ENCODE measurements at places on chromosomes 4 and X.

GRCh38 chr4:18934197-18934596 lies 912.6 kb upstream of the LCORL start:
- DNase-seq: no peak

GRCh38 chr4:36388710-36389109 lies 107.3 kb downstream of the DTHD1 start:
- no peak for DNase-seq

DNA sequence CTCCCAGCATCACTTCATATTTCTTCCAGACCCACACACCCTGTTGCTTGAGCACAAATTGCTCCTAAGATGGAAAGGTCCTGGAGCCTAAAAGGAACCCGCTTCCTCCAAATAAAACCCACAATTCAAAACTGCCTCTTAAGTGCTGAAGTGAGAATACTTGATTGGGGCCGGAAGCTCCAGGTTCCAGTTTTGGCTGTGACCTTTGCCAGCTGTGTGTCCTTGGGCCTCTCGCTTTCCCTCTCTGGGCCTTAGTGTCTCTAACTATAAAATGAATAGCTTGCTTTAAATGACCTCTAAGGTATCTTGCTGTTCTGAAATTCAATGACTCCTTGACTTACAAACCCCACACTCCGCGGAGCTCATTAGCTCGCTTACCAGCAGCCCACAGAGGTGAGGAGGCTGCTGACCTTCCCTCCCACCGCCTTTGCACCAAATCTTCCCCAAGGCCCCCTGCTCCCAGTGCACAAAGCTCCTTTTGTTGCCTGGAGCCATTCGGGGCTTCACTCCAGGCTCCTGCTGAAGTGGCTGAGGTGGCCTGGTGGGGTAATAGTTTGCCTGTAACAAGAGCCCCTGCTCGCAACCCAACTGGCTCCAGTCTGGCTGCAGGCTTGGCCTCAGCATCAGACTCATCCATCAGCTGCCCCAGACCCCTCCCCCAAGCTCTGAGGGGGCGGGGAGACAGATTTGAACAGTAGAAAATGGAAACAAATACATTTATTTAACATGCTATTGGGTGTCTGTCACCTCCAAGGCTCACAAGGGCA lies 21.8 kb downstream of the STARD8 start:
- DNase-seq: no peak

DNA sequence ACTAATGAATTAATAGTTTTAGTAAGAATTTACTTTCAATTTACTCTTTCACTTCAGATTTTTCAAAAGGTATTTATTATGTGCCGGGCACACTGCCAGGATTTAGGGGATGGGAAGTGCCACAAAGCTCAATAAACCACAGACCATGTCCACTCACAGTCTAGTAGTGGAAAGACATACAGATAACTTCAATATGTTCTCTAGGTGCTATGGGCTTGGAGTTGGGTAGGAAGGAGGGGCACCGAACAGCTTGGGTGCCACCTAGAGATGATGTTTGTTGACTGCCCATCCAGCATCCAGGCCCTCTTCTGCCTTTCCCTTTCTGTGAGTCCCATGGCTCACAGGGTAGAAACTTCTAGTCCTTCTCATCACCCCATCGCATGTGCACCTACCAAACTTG lies 17.8 kb downstream of the MFAP3L start:
- DNase-seq: no peak

DNA sequence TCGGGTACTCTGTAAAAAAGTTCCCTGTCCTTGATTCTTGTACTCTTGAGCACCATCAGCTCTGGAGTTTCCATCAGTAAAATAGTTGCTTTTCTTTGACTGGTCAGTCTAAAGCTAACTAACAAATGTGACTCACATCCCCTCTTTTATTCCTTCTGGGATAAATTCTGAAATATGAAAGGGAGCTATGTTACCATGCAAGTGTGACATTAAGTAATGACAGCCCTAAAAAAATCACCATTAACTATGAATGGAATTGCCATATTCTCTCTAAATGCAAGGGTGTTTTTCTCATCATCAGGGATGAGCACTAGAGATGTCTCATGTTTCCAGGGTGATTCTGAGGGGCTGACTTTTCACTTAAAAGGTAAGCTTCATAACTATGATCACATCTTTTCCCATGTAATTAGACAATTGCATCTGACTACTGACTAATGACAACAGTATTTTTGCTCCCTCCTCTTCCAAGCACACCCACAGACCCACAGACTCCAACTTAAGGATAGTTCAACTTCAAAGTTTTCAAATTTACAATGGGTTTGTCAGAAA lies 26.9 kb upstream of the RASGEF1B start:
- DNase-seq: no peak

- DNase-seq: no peak
Observed at GRCh38 chr4:53169695-53170617, 195.9 kb downstream of the SCFD2 start.

- DNase-seq: no peak
Observed at GRCh38 chr4:143405075-143405730, 68.5 kb downstream of the GAB1 start.

GRCh38 chr4:139115226-139115625 lies 61.8 kb downstream of the ELF2 start:
- no peak for DNase-seq

GRCh38 chr4:143559757-143560147 lies 46.2 kb downstream of the SMARCA5 start:
- no peak for DNase-seq

- no peak for DNase-seq
Observed at GRCh38 chr4:98688411-98689290, 30.2 kb upstream of the TSPAN5 start.

DNA sequence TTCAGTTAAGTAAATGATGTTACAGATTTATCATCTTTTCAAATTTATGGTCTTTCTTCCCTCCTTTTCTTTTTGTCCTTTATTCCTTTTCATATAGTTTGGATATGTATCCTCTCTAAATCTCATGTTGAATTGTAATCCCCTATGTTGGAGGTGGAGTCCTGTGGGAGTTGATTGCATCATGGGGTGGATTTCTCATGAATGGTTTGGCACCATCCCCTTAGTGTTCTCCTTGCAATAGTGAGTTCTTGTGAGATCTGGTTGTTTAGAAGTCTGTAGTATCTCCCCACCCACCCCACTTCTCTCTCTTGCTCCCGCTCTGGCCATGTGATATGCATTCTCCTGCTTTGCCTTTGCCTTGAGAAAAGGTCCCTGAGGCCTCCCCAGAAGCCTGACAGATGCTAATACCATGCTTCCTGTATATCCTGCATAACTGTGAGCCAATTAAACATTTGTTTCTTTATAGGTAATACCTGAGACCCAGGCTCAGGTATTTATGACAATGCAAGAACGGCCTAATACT lies 236.7 kb downstream of the PRDM5 start:
- no peak for DNase-seq

- DNase-seq: no peak
Observed at GRCh38 chr4:89805297-89805696, 31.7 kb downstream of the SNCA start.

DNA sequence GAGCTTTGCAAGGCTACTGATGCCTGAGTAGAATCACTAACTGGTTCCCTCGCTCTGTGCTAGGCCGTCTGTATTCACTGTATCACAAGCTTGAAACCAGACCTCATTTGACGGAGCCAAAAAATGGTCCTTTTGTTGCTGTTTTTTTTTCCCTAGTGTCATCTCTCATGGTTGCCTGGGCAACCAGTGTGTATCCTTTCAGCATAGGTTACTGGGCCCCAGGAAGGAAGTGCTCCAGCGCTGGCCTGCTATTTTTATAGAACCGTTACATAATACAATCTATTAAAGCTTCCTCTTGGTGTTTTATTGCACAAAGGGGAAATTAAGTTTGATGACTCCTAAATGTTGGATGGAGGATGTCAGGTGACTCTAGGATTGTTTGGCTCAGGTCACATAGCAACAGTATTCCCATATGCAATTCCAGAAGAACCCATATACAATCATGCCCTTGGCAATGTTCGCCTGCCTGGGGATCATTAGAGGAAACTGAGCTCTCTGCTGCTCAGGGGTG lies 220.4 kb downstream of the SPRY1 start:
- DNase-seq: no peak

GRCh38 chr4:52069571-52069970 lies 18.5 kb downstream of the SPATA18 start:
- DNase-seq: no peak

DNA sequence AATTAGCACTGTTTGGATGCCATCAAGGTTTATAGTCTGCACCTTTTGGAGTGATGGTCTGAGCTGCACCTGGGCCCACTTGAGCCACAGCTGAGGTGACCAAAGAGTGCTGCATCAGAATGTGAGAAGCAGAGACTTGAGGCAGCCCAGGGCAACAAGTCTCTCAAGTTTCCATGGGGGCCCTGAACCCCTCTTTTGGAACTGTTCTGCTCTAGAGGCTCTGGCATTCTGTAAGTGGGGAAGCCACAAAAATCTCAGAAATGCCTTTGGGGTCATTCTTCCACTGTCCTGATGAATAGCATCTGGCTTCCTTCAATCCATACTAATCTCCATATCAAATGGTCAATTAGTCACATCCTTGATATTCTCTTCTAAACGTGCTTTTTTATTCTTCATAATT lies 298.4 kb upstream of the MAOA start:
- no peak for DNase-seq

DNA sequence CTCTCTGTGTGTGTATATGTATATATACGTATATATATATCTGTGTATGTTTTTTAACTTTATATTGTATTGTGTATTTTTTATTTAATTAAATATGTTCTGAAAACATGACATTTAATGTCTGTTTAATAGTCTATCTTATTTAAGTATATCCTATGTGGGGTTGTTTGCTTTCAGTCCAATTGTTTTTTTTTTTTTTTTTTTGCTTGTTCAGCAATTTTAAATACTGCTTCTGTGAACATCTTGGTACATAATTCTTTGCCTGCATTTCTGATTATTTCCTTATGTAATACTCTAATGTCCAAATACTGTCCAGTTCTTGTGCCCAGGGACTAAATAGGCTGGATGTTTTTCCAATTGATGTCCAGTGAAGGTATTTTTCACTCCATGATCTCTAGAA lies 45.1 kb upstream of the MAD2L1 start:
- no peak for DNase-seq

GRCh38 chr4:159150396-159150795 lies 47.5 kb downstream of the RAPGEF2 start:
- no peak for DNase-seq

- no peak for DNase-seq
Observed at GRCh38 chr4:163621821-163622220, 127.3 kb downstream of the TMA16 start.

GRCh38 chr4:184792950-184793555 lies 32.7 kb downstream of the ACSL1 start:
- no peak for DNase-seq

GRCh38 chr4:71026086-71026485 lies 32.6 kb downstream of the DCK start:
- no peak for DNase-seq

- no peak for DNase-seq
Observed at GRCh38 chr4:1058198-1058996, 47.0 kb downstream of the FGFRL1 start.

DNA sequence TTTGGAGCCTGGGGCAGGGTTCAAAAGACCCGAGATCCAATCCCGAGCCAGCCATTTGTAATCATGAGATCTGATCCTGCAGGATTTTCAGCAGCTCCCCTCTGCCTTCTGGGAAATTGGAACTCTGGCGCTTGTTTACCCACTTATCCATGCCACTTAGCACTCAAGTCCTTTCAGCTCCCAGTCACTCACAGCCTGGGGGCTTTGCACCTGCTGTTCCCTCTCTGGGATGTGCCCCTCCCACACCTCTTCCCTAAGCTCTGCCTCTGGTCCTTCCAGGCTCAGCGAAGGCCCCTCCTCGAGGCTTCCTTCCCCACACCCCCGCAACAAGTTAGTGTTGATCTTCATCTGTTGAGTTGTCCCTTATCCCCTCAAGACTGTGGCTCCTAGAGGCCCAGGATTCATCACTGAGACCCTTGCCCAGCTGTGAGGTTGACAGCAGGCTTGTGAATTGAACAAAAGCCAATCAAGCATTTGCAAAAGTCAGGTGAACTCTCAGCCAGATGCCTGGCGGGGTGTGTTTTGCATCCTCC lies 99.1 kb upstream of the AFAP1 start:
- DNase-seq: no peak

DNA sequence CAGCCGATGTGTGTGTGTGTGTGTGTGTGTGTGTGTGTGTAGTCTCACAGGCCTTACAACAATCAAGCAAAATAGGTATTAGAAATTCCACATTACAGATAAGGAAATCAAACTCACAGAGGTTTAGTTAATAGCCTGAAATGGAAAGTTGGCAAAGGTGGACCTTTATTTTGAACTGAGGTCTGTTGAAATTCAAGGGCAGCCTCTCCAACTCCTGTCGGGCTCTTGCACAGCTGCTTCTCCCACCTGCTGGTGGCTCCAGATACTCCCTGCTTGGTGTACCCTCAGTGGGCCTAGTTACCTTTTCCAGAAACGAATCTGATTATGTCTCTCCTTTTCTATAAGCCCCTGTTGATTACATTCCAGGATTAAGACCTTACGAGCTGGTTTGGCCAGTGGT lies 195.9 kb downstream of the MGST2 start:
- DNase-seq: no peak

GRCh38 chrX:107669885-107670628 lies 41.7 kb downstream of the PRPS1 start:
- DNase-seq: peak; percentile 41

GRCh38 chr4:147825451-147826287 lies 93.8 kb downstream of the ARHGAP10 start:
- no peak for DNase-seq

GRCh38 chr4:153785910-153786721 lies 2.8 kb downstream of the SFRP2 start:
- DNase-seq: no peak

DNA sequence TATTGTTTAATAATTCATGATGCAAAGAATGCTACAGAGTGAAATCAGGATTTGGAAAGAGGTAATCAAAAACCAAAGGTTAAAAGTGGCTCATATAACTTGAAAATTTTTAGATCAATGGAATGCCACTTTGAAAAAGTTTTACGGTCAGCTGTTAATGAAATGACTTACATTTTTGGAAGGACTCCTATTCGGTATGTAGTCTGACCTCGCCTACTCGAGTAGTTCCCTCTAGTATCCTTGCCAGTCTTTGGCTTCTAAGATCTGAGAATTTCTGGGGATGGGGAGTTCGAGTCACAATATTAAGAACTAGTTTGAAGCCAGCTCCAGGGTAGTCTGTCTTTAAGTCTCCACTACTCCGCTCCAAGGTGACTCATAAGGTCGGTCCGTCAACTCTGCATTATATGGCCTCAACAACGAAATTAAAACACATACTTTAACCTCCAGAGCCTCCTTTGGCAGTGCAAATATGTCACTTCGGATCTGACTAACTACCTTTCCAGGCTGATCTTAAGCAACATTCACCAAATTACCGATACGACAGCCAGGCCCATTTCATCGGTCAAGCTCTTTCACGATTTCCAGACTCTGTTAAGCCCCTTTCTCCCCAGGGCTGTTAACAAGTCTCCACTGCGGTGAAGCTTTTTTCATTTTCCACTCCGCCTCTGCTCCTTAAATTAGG lies 733 bp upstream of the NAA15 start:
- DNase-seq: no peak

- no peak for DNase-seq
Observed at GRCh38 chr4:4717692-4718091, 141.8 kb upstream of the MSX1 start.

- DNase-seq: no peak
Observed at GRCh38 chr4:106238820-106239420, 77.1 kb downstream of the TBCK start.

Measured in cerebellar nuclear complex (tissue), 1 donor.